ENCODE measurements at places on chromosomes 11 and 22.
A peak's percentile ranks its signal among the peaks of the same experiment; 100 is the strongest.

DNA sequence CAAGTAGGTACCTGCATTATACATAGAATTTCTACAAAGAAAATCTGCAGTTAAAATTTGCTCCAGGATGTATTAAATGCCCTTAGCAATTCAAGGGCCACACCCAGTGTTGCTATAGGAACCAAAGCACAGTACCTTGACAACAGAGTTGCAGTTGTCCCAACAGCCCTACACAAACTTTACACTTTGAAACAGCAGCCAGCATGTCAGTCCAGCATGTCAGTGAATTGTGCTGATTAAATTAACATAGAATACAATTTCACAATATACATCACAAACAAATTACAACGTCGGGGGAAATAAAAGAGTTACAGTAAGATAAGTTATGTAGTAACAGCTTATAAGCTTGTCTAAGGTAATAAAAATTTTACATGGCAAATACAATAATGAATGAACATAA is 389.2 kb downstream of the SOX6 start:
- DNase-seq, result no peak

GRCh38 chr11:66663741-66664296 is 13.9 kb downstream of the RBM4B start:
- DNase-seq, result no peak

- DNase-seq, result no peak
Measured at GRCh38 chr11:10265936-10266335, 28.1 kb downstream of the SBF2 start.

DNA sequence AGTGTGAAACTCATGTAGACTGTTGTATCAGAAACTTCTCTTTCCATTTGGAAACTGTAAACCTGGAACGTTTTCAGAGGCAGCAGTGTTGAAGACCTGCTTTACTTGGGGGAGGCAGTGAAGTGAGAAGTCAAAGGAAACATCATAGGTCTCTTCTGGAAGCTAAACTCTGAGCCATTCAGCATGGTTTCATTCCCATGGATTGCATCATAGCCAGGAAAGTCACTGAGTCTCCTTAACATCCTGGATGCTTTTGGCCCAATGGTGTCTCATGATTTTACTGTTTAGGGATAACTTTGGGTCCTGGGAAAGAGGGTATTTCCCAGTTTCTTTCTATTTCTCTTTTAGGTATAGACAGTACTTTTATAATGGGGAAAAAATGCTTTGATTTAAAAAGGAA is 153.2 kb upstream of the E2F8 start:
- DNase-seq, result no peak

DNA sequence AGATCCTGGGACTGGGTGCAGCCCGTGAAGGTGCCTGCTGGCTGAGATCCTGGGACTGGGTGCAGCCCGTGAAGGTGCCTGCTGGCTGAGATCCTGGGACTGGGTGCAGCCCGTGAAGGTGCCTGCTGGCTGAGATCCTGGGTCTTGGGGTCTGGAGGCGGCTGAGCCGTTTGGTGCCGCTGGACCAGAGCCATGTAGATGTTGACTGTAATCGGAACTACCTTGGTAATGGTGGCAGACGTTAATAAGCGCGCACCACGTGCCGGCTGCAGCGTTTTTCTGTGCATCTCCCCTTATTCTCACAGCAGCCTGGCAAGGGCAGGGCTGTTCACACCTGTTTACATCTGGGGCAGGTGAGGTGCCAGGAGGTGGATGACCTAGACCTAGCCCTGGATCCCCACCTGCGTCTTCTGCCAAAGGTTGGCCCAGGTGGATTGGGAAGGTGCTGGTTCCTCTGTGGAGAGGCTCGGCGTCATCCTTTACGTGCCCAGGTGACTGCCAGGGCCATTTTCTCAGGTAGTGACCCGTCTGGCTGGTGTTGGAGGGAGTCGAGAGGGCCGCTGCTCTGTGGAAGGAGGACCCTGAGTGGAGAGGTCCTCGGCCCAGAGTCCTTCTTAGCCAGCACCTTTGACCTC is 382.5 kb downstream of the TBC1D22A start:
- DNase-seq, result no peak

- DNase-seq, result peak; percentile 100
Measured at GRCh38 chr11:123062158-123062891, 389 bp upstream of the HSPA8 start.

- DNase-seq, result no peak
Measured at GRCh38 chr22:32717337-32718240, 83.9 kb upstream of the TIMP3 start.

- DNase-seq, result no peak
Measured at GRCh38 chr11:66362481-66363147, 8.9 kb downstream of the SLC29A2 start.

GRCh38 chr11:32069361-32070058 is 21.4 kb upstream of the RCN1 start:
- DNase-seq, result no peak

DNA sequence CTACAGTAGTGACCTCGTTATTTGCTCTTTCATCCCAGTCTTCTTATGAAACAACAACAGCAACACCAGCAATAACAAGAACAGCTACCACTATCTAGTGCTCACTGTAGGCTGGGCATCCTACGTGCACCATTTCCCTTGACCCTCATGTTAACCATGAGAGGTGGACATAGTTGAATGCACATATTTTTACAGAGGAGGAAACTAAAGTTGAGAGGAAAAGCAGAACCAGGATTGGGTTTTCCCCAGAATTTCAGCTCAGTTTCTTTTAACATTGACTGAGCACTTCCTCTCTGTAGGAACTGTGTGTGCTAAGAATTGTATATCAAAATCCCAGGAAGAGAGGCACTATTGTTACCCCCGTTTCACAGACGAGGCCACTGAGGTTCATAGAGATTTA is 39.4 kb upstream of the TSPAN18 start:
- DNase-seq, result no peak

DNA sequence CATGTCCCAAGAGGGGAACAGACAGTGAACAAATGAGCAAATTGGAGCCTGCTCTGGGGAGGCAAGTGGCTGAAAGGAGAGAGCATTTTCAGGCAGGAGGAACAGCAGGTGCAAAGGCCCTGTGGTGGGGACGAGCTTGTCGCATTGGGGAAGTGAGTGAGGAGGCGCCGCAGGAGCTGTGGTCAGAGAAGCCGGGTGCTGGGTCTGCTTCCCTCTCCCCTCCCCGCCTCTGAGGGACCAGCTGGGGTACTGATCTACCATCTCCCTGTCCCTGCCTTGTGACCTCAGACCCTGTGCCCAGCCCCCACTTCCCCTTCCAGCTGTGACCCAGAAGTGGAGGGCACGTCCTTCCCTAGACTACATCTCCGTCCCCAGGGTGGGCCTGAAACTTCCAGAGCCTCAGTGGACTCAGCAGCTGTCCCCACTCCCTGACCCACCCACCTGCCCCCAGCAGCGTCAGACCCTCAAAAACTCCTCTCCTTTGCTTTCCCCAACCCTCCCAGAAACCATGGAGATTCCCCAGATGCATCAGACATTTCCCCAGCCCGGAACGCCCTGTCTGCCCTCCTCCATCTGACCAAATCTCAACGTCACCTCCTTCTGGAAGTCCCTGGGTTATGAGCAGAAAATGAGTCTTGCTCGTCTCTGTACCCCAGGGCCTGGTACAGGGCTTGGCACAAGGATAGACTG is 19.7 kb upstream of the PDGFB start:
- no peak for DNase-seq

- DNase-seq, result no peak
Measured at GRCh38 chr11:101439488-101439887, 144.3 kb downstream of the TRPC6 start.

DNA sequence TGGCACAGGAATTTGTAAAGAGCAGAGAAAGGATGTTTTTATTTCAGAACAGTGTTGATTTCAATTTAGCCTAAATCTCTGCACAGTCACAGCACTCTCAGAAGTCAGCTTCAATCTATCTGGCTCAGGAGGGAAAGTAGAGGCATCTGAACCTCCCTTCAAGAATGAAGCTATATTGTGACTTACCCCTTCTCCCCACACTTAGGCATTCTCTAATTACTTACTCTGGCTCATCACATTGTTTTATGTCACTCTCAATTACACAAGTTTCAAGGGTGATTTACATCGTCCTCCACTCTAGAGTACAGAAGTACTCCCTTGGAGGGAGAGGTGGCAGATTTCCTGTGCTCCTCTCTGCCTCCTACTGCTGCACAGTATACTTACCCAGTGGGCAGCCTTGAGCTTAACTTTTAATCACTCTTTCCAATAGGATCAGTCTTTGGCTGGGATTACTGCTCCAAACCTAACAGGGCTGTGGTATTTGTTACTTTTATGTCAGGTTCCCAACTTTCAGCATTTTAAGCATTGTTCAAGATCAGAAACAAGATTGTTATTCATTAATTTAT is 211.4 kb downstream of the AASDHPPT start:
- no peak for DNase-seq

DNA sequence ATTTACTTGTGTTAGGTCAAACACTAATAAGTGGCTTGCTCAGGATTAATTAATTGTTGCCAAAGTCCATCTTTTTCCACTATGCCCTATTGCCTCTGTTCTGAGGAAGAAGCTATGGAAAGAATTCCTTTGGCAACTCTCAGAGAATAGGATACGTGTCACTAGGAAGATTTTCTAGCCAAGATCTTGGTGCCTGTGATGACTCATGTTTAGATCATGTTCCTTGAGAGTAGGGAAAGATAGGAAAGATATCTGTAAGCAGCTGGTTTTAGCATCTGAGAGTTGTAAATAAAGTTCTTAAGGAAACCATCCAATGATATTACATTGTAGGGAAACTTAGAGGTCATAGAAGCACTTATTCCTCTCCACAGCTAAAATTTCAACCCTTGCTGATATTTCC is 15.7 kb downstream of the SLN start:
- no peak for DNase-seq

DNA sequence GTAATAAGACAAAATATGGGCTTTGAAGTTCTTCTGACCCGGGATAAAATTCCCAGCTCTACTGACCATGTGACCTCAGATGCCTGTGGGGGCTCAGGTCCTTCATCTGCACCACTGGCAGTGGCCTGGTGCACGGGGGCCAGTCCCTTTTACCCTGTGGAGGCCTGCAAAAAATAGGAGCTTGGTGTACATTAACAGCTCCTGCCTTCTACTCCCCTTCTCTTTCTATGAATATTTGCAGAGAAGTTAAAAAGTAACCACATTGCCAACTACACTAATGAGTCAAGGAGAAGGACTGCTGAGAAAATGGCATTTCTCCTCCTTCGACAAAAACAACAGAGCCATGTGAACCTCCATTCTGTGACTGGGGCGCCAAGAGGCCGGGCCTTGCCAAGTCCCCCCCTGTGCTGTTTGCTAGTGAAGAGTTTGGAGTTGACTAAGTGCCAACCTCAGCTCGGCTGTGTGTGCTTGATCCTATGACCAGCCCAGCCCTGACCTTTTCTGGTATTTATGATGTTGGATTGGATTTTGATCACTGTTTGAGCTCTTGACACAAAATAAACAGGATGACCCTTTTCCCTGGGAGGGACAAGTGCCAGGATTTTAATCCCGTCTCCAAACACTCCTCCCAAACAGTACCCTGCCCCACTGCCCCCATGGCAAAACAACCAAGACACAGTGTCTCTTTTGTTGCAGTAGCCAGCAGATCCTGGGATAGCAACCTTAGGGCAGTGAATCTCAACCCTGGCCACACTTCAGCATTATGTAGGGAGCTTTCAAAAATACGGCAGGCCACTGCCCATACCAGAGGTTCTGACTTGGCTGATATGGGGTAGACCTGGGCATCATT is 380.1 kb downstream of the LARGE1 start:
- peak; percentile 69 for DNase-seq

GRCh38 chr22:27952779-27953178 is 33.7 kb upstream of the PITPNB start:
- DNase-seq, result no peak

Data from breast epithelium (tissue), 4 donors.